MCF 10A (cell line): ENCODE measurements at places on chromosomes 4 and X. TPM values are rescaled to one million over a fixed set of nuclear protein-coding genes. Genes with fewer than 3 reads are reported as not detected.

- no peak overlapping the region for H3K27ac ChIP-seq
- no peak overlapping the region for H3K4me3 ChIP-seq
- H3K36me3 ChIP-seq: no peaks in the 10 kb centered on the region
- no peaks in the 10 kb centered on the region for H3K4me1 ChIP-seq
- no peak for DNase-seq
Observed at GRCh38 chr4:135032670-135033069, 831.1 kb upstream of the PABPC4L start.

- peaks cover 6% of the 10 kb centered on the region for H3K4me1 ChIP-seq
- no peak overlapping the region for H3K4me3 ChIP-seq
- H3K27me3 ChIP-seq: no peaks in the 10 kb centered on the region
- no peaks in the 10 kb centered on the region for H3K36me3 ChIP-seq
Observed at GRCh38 chr4:142840516-142841123, 5.5 kb downstream of the INPP4B start.

DNA sequence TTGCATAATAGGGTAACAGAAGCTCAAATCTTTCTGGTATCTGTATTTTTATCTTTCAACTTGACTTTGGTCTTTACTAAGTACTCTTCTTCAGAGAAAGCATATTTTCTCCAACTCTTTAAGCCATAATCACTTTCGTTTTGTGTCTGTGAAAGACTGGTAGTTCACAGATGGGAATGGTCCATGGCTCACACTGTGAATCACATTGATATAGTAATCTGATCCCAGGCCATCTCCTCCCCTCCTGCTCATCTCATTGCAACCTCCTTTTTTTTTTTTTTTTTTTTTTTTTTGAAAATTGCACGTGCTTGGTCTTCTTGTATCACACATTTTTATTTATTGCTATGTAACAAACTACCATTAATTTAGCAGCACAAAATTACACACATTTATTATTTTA lies 694.5 kb upstream of the SLIT2 start:
- peak; percentile 8 for DNase-seq
- no peak overlapping the region for H3K4me3 ChIP-seq
- no peak overlapping the region for H3K27ac ChIP-seq
- no peaks in the 10 kb centered on the region for H3K27me3 ChIP-seq
- H3K36me3 ChIP-seq: no peaks in the 10 kb centered on the region
- H3K4me1 ChIP-seq: peaks cover 5% of the 10 kb centered on the region

THAP9 gene
- total RNA-seq: 3.6 and 4.0 TPM in 2 replicates

ABCG2 gene
- 0.07 and 0.12 TPM in 2 replicates for total RNA-seq

USO1 gene
- total RNA-seq: 105 and 108 TPM in 2 replicates

ADH1B gene
- total RNA-seq: 24.2 and 32.0 TPM in 2 replicates

KCNE5 gene
- 0.64 and 1.4 TPM in 2 replicates for total RNA-seq
